Fibroblast of upper back skin (primary cell): ENCODE measurements at places on chromosomes 1 and 21.
A peak's percentile ranks its signal among the peaks of the same experiment; 100 is the strongest.

GRCh38 chr1:206635978-206636345, 626 bp downstream of the DYRK3 start:
- no peak for DNase-seq

GRCh38 chr21:36730291-36731281, 31.7 kb downstream of the SIM2 start:
- no peak for DNase-seq

DNA sequence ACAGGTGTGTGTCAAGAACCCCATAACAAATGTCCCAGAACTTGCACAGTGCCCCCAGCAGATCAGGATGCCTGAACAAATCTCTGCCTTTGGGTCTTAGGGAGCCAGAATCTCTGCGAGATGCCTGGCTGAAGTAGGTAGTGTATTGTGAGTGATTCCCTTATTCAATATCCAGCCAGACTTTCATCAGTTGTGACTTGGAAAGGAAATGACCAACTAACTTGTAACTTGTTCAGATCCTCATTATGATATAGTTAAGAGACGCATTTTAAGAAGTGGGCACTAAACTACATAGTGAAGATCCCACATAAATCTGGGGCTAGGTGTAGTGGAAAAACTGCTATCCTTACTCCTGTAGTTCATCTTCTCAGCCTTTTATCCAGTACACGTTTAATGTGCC, 11.8 kb downstream of the OLIG2 start:
- no peak for DNase-seq

DNA sequence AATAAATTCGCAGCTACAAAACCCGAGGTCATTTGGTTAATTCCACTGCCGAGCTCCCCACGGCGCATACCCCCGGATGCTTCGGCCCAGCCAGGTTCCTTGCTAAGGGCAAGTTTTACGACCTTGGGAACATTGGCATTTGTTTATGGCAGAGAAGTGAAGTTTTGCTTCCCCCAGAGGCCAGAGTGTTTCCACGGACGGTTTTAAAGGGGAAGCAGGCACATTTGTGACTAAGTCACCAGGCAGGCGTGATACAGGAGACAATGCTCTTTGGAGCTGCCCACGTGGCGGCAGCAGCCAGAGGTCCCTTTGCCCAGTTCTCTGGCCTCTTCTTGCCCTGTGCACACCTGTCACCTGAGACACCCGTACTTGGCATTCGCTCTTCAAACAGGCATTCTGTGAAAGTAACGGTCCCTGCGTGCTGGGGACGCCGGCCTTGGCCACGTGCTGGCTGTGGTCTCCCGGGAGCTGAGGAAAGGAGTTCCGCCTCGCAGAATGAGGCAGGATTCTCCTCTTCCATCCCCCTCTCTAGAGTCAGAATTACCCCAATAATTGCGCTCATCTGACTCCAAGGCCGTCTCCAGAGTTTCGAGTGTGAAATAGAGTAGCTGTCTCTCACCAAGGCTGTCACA, 138.3 kb downstream of the PRDM16 start:
- no peak for DNase-seq

- DNase-seq = peak; percentile 46
Observed at GRCh38 chr1:230153641-230154296, 86.7 kb downstream of the GALNT2 start.

DNA sequence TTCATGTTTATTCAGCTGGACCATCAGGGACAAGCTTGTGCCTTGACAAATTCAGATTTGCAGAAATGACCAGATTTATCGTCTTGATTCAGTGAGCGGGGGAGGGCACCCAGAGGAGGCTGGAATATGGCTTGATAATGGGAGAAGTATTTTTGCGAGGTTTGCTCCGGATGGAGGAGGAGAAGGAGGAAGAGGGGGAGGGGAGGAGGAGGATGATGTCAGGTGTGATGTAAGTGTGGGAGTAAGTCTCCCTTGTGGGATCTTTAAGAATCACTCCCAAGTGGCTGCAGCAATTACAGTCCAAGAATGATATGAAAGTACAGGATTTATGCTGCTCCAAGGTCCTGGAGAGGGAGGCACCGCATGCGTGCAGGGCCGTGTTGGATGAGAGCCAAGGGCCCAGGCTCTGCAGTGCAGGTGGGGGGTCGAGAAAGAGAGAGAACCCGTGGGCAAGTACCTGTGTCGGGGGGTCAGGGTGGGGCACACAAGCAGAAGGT, 5.6 kb upstream of the ZNF496 start:
- peak; percentile 58 for DNase-seq

- no peak for DNase-seq
Observed at GRCh38 chr1:44060830-44061267, 29.6 kb upstream of the SLC6A9 start.

GRCh38 chr21:37939251-37939650, 23.0 kb upstream of the KCNJ6 start:
- DNase-seq = no peak
